ENCODE measurements at places on chromosomes 3 and 15.

DNA sequence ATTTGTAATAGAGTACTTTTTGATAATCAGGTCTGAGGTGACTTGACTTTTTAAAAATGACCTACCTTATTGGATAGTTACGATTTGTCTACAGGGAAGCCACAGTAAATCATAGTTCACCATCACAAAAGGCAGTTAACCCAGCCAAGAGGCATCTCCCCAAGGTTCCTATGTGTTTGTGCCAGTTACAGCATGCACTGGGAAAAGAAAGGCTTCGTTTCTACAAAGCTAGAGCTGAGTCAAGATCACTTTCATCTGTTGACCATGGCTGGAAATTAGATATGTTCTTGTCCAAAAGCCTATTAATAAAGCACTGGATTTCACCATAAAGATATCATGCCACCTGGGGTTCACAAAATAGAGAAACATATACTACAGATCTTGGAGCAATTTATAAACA is 139.9 kb downstream of the GREM1 start:
- no peak for DNase-seq

GRCh38 chr3:12401208-12401607 is 83.1 kb upstream of the TSEN2 start:
- no peak for DNase-seq

- DNase-seq: no peak
Observed at GRCh38 chr15:69472046-69472445, 19.4 kb downstream of the RPLP1 start.

GRCh38 chr3:21936207-21936606 is 185.2 kb upstream of the ZNF385D start:
- DNase-seq: no peak

- DNase-seq: peak; percentile 30
Observed at GRCh38 chr3:128553560-128553959, 60.6 kb upstream of the GATA2 start.

GRCh38 chr3:138359919-138360868 is 11.8 kb downstream of the MRAS start:
- no peak for DNase-seq

GRCh38 chr3:56894881-56895431 is 93.2 kb upstream of the ARHGEF3 start:
- DNase-seq: no peak

DNA sequence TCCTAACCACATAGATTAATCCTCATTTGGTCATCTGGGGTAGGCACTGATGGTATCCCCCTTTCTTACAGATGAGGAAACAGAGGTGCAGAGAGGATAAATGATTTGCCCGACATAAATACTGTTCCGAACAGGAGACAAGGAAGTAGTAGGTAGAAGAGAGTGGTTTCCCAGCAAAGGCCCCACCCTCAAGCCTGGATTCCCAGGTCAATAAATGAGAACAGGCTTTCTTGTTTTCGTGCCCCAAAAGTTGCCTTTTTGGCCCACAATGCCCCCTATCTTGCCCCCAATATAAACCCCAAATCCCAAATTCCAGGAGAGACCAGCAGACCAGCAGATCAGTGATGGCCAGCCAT is 125.5 kb upstream of the PRR20G start:
- no peak for DNase-seq

DNA sequence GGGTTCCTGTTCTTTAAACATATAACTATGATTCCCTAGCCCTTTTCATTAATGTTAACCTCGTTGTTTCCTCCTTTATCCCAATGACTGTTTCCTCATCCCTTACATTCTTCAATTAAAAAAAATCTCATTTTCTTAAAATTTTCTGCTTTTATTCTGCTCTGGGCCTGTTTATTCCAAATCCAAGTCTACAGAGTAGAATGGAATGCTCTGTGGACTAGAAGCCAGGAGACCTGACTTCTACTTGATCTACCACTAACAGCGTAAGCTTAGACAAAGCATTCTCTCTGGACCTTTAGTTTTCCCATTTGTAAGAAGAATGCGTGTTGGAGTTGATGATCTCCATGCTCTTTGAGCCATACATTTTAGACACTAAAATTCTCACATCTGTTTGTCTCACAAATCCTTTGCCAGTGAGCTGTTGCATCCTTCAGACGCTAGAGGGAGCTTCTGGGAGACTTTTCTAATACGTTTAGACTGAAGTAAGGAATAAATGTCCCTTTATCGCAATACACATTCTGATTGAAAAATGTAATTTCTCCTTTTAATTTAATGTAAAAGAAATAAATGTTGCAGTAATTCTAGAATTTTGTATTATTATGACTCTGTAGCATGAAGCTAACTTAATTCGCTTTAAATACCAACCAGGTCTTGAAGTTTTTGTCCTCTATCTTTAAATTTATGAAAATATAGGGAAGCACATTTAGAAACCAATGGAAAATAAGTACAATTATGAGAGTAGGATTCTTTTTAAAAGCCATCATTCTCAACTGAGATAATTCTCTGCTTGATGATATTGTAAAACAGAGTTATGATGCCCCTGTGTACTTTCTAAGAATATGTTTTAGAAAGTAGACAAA is 21.7 kb upstream of the GMNC start:
- DNase-seq: no peak

DNA sequence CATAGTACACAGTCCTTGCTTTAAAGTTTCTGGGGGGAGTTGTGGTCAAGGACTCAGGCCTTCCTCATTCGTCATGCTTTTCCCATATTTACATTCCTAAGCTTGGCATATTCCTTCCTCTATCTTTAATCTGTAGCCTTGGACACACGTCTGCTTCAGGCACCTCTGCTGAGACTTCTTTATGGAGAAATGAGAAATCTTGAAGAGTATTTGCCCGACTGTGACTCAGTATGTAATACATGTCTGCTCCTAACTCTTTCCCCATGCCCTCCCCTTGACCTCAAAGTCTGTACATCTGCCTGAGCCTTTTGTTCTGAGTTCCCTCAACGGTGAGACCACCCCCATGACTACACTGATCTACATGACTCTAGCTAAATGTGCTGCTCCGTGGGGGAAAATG is 246.1 kb downstream of the SI start:
- DNase-seq: no peak

DNA sequence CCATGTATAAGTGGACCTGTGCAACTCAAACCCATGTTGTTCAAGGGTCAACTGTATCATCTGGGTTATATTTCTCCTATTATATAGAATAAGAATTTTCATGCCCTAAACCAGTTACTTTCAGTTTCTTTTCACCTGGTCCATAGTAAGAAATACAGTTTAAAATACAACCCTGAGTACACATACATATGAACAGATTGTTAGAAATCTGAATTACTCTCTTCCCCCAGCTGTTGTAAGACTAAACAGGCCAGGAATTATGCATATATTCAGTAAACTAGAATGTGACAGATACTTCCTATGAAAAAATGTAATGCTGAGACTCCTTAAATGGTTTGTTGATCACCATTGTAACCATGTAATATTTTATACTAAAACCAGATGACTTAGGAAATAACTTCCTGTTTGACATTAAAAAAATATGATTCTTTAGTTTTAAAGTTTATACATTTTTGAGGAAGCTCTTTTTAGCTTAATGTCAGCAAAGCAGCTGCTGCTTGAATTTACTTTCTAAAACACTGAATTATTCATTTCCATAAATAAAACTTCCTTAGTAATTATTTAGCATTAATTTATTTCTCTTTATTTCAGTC is 52.5 kb upstream of the ZCWPW2 start:
- DNase-seq: no peak

GRCh38 chr15:31328969-31329639 is 2.5 kb downstream of the KLF13 start:
- peak; percentile 87 for DNase-seq

DNA sequence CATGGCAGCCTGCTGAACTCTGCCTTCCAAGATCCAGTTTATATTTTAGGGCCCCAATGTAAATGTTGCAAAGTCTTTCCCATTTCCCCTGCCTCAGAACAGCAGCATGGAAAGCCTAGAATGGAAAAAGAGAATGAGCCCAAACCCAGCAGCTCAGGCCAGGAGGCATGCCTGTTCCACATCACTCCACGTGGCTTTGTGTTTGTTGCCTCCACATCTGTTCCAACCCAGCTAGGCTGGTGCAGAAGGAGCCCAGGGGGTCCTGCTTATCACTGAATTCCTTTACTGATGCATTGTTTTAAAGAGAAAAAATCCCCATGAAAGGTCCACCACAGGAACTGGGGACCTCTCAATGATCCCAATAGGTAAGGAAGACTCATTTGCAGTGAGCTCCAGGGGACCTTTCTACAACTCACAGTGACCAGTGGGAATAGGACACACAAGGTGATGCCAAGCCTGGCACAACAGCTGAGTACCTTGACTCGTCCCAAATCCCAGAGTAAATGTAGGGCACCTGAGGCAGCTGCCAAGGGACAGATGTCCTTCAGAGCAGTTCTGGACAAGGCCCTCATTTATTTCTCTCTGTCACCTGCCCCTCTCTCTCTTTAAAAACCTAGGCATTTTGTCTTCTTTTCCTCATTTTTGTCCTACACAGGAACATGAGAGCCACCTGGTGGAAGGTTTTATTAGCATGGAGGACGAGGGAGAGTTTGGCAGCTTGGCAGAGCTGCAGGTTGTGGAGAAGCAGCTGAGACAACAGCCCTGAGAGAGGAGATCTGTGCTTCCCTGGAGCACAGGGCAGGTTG is 41.7 kb upstream of the ADAMTS17 start:
- no peak for DNase-seq

DNA sequence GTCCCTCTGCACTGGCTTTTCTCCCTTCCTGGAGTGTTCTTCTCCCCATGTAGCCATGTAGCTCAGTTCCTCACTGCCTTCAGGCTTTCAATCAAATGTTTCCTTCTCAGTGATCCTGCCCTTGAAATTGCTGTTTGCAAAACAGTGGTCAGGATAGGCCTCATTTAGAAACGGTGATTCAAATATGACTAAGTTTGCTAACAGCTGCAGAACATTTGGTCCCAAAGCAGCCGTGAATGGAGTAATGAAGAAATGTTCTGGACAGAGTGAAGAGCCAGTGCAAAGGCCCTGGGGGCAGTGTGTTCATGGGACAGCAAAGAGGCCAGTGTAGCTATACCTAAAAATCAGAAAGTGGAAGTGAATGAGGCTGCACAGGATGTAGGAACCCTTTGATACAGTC is 223.4 kb downstream of the FEZF2 start:
- DNase-seq: no peak

DNA sequence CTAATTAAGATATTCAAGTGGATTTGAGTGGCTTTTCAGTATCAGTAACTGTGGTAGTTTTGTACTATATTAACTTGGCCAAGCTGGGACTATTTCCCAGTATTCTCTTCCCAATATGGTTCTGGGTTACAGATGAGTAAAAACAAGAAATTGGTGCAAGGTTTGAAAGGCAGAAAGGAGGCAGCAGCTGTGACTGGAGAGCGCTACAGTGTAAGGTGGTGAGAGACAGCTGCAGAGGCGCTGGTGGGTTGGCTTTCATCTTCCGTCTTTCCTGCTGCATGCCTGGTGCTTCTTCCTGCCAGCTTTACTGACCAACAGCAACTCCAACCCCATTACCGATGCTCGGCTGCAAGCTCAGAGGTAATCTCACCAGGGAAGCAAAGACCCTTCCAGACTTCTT is 9.8 kb downstream of the DPH3 start:
- no peak for DNase-seq

GRCh38 chr3:157204431-157204830 is 44.5 kb upstream of the CCNL1 start:
- no peak for DNase-seq

- peak; percentile 80 for DNase-seq
Observed at GRCh38 chr3:16600780-16601536, 4.3 kb downstream of the DAZL start.

GRCh38 chr15:58467722-58468423 is 36.1 kb downstream of the LIPC start:
- DNase-seq: no peak

DNA sequence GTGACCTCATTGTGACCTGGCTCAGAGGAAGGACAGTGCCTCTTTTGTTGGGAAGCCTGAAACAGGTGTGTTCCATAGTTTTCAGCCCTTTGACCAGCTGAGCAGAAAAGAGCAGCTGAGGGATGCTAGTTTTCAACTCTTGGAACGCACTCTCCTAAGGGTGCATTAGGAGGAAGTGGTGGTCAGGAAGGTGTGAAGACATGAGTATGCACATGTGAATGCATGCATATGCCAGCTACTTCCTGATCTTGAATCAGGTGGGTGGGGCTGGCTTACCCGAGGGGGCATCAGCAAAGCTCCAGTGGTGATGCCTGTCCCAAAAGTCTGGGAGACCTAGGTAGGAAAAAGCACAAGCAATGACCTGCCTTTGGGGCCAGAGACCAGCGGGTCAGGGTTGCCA is 23.3 kb upstream of the CEMIP start:
- DNase-seq: no peak

GRCh38 chr3:27146786-27147185 is 222.4 kb downstream of the NEK10 start:
- DNase-seq: no peak

DNA sequence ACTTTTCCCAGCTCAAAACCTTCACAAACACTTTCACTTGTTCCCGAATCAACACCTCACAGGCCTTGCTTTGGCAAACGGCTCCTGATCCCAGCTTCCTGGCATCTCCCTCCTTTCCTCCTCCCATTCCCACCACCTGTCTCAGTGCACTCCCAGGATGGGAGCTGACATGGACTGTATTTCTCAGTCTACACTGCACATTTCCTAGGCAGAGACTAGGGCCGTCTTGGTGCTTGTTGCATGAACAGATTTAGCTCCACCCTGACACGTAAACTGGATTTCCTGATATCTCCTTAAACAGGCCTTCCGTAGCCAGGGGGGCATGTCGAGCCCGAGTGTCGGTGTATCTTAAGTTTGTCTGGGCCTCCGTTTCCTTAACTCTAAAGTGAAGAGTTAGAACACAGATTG is 790 bp upstream of the WHAMM start:
- no peak for DNase-seq

DNA sequence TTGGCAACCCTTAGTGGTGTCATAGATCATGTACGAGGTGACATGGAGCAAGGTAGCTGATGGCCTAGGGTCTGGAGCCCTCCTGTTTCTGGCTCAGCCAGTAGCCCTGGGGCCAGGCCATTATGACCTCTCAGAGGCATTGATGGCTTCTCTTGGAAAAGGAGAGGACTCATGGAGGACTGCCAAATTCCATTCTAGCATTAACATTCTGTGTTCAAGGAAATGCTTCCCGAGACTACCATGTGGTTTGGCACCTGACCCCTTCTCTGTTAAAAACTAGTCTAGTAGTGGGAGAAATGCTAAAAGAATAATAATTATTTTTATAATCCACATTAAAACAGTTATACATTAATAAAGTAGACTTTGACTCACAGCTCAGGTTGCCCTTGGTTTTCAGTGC is 40.2 kb upstream of the ADAMTSL3 start:
- no peak for DNase-seq

GRCh38 chr3:72844436-72844993 is 3.7 kb downstream of the SHQ1 start:
- no peak for DNase-seq

DNA sequence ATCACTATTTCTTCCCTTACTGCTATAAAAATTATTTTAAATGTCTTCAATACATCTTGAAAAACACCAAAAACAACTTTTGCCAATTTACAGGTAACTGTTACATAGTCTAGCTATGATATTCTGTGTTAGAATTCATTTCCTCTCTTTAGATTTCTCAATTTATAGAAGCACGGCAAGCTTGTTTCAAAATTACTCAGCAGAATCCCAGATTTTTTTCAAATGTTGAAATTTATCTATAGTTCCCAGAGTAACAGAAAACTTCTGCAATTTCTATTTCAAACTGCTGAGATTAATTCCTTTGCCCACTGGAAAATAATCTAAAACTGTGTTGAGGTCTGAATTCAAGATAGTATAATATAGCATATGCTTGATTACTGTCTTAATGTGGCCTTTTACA is 41.2 kb downstream of the CCPG1 start:
- no peak for DNase-seq
